ENCODE measurements at places on chromosomes 13 and 19.

GRCh38 chr13:26831336-26831908, 70.8 kb upstream of the GPR12 start:
- DNase-seq, result no peak

GRCh38 chr13:111153977-111154332, 38.8 kb downstream of the ARHGEF7 start:
- peak; percentile 79 for DNase-seq

DNA sequence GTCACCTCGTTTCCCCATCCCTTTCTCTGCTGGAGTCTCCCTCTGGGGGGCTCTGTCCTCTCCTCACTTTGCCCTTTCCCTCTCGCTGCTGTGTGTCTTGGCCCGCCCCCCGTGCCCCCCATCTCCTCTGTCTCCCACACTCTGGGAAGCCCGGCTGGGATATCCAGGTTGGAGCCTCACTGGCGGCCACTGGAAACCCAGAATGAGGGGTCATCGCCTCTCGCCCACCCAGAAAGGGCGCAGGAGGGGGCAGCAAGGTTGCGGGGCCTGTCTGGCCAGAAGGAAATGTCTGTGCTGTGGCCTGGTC, 15.6 kb downstream of the CCDC97 start:
- DNase-seq, result no peak

- no peak for DNase-seq
These were observed 9.7 kb downstream of the LPAR6 start for GRCh38 chr13:48403151-48403631.

GRCh38 chr19:16226184-16226591, 28.5 kb downstream of the AP1M1 start:
- DNase-seq, result no peak

- DNase-seq, result no peak
These were observed 245.3 kb upstream of the HTR2A start for GRCh38 chr13:47142105-47142504.

DNA sequence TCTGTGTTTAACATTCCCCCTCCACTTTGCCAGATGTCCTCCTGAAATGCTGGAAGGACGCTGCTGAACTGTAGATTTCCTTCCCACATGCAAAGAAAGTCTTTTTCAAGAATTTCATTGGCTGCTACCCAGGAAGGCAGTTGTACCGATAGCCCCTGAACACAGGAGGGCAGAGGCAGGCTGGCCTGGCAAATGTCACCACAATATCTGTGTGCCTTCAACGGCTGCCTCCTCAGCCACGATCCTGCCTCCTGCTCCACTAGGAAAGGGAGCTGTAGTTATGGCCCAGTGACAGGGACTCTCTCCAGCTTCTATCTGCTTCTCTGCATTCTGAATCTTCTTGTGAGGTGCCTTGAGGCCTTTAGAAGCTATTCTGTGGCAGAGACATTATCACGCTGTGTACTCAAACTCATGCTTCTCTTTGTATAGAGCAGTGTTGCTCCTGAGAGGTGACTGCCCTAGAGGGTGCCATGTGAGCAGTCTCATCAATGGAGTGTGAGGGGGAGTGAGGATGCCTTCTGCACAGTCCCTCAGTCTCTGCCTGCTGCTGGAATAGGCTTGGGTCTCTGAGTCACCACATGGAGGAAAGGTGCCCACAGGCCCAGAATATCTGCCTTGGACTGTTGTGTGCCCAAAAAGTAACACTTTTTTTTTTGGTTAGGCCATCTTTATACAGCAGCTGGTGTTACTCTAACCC, 279.8 kb downstream of the DNAJC15 start:
- DNase-seq, result peak; percentile 54

GRCh38 chr13:57992416-57992815, 360.9 kb downstream of the PCDH17 start:
- DNase-seq, result no peak

DNA sequence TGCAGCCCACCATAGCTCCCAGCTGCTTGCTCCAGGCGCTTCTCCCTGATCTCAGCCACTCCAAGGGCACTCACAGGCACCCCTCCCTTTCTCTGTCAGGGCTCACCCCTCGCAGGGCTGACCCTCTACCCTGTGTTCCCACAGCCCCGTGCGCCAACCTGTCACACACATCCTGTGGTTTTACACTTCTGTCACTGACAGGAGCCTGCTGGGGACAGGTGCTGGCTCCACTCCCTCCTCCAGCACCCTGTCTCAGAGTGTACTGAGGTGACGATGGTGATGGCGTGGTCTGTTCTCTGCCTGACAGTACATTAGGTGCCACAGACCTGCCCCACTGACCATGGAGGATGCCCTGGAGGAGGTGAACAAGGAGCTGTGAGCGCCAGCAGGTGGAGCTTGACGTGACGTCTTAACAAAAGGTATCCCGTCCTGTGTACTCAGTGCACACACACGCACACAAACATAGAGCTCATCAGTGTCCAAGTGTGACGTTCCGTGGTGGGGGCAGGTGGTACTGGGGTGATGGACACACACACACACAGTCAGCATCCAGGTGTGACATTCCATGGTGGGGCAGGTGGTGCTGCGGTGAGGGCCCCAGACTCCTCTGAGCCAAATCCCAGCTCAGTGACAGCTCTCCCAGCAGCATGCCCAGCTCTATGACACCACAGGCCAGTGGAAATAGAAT, 20.9 kb downstream of the C19orf44 start:
- no peak for DNase-seq

DNA sequence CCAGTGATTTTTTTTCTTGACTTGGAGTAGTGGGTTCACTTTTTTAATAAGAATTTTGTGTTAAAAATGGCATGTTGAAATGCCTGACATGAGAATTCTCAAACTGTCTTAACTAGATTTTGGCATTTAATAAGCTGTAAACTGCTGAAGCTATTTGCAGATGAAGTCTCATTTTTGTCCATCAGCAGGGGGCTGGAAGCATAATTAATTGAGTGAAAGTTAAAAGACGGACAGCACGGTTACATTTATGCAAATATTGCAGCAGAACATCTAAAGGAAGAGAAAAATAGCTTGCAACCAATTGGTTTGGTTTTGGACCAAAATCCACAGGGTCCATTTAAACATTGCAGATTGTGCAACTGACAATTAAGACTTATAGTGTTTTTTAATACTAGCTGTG, 837.3 kb upstream of the KLHL1 start:
- no peak for DNase-seq

DNA sequence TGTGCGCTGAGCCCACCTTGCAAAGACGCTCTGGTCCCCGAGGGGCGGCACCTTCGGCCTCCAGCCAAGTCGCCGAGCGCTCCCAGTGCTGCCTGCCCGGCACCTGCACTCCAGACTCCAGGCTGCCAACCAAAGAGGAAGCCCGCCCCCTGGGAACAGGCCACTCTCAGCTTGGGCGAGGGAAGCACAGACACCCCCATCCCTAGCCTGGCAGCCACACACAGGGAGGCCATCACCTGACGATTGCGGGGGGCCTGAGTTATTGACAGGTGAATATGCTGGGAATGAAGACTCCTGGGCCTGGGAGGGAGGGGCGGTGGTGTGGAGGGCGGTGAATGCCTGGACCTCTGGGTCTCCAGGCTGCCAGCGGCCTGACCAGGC, 10.3 kb upstream of the ZNF492 start:
- DNase-seq, result no peak

DNA sequence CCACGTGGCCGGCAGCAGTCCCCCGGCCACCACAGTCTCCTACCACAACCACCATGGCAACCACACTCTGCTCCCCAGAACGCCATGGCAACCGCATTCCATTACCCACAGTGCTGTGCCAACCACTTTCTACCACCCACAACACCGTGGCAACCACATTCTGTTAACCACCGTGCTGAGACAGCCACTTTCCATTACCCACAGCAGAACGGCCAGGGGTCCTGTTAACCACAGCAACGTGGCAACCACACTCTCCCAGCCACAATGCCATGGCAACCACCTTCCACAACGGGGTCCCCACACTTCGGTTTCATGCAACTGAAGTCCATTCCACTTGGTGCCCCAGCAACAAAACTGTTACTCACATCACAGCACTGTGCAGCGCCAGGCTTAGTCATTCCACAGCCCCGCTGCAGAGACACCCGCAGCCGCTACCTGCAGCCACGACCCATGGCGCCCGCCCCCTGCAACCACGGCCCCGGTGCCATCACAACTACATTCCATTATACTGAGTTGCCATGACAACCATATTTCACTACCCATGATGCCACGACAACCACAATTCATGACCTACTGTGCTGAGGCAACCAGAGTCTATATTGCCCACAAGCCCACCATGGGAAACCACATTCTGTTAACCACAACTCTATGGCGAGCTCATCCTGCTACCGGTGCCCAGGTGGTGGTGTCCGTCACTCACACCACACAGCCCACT, 10.0 kb downstream of the DPF1 start:
- peak; percentile 47 for DNase-seq

GRCh38 chr19:7931221-7932061, 5.5 kb upstream of the CTXN1 start:
- DNase-seq, result no peak

GRCh38 chr13:114244637-114245036, 9.9 kb downstream of the CDC16 start:
- DNase-seq, result no peak

GRCh38 chr13:50708461-50708860, 135.0 kb downstream of the DLEU7 start:
- DNase-seq, result no peak

DNA sequence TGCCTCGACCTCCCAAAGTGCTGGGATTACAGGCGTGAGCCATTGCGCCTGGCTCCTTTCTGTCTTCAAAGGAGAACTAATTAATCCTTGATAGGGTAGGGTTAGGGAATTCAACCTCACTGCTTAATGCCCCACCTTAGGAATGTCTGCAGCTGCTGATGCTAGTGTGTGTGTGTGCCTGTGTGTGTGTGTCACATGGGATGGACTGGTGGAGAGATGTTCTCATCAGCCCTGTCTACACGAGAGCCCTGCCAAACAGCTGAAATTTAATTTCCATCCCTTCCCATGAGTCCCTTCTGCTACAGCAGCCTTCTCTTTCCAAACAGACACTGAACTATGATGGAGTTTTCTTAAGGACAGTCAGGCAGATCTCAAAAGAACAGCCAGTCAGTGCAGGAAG, 46.5 kb upstream of the CLDN10 start:
- no peak for DNase-seq

DNA sequence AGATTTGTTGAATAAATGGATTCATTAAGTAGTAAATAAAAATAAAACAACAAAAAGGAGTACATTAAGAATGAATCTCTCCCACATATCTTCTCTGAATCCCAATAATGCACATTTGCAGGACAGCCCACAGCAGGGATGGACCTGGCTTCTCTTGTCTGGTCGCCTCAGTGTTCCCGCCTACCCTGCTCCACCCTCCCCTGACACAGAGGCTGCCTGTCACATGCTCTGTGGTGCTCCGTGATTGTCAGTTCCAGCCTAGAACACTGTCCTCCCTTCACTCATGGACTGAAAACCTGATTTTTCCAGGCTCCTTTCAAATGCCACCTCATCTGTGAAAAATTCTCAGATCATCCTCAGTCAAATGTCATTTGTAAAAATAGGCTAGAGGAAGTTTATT, 94.5 kb upstream of the GPR12 start:
- no peak for DNase-seq

DNA sequence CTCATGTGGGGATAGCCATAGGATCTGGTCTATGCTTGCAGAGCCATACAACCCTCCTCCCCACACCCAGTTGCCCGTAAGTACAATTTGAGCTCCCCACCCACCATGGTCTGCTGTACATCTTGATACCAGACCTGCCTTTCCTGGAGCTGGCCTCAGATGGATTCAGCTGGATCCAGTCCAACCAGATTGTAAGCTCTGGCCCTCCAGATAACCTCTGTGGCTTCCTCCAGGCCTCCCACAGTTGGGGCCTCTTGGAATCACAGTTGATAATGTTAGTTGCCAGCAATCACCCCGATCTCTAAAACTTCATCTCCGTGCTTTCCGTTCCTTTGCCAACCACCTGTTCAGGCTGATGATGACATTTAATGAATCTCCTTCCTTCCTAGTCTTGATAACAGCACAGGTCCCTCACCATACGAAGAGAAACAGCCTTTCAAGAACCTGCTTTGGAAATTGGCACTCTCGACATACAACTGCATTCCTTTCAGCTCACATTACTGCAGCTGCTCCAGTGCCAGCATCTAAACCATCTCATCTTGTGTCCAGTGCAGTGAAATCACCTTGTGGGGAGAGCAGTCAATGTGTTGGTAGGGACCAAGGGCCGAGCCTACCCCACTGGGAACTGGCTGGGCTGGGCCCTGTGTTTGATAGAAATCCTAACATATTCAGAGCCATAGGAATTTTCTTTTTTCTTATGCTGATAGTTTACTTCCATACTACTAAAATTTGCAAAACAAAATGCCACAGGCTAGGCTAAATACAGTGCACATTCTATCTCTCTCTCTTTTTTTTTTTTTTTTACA, 15.1 kb upstream of the FOXO1 start:
- no peak for DNase-seq
